Stimulated activated CD4-positive, alpha-beta T cell treated with anti-CD3 and anti-CD28 coated beads, Interleukin-1b, Interleukin-23, amount 100 ng/mL, for 4 hours (primary cell): ENCODE measurements at places on chromosomes 2 and 18.

GRCh38 chr2:51011254-51011653, 20.7 kb downstream of the NRXN1 start:
- DNase-seq, result no peak

- DNase-seq, result no peak
Observed at GRCh38 chr2:176613323-176613987, 344.2 kb downstream of the MTX2 start.

- no peak for DNase-seq
Observed at GRCh38 chr2:15687720-15688119, 96.1 kb downstream of the DDX1 start.

- no peak for DNase-seq
Observed at GRCh38 chr2:150247481-150247880, 240.0 kb downstream of the RND3 start.

DNA sequence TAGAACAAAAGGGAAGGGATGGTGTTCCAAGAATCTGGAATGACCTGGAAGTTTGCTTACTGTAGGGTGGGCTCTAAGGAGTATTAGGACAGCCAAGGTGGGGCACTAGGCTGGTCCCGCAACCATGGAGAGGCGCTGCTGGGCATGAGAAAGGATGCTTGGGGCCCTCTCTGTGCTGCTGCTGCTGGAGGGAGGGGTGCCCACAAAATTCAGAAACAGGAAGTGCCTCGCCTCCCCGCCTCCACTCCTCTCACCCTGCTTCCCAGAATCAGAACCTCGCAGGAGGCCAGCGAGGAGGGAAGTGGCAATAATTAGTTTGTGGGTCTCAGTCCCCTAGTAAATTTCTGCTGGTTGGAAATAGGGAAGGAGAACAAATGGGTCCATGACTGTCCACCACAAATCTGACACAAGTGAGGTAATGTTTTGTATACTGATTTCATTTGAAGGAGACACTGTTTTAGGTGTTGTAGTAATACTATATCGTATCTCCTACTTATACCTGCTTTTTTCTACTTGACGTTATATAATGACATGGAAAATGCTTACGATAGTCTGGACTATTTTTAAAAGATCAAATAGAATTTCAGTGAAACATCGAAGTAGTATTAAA, 7.9 kb upstream of the PDCL3 start:
- DNase-seq, result peak; percentile 24

GRCh38 chr18:45295388-45295787, 319.9 kb upstream of the SLC14A2 start:
- no peak for DNase-seq

DNA sequence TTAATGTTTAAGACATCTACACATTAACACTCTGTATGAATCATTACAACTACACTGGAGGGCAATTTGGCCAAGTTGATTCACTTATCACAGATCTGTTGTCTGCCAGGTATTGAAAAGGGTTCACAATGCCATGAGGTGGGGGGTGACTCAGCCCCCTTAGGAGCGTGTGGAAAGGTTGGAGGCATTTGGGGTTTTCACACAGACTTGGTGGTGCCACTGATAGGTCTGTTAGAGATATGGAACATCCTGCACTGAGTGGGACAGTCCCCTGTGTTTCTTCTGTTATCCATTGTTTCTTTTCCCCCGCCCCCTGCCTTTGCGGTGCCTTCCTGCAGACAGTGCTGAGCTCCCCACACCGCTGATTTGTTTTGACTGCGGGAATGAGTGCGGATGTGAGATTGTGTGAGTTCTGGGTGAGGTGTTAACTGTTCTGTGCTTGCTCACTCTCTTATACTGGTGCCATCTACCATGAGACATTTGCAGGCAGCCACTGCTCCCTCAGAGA, 9.3 kb upstream of the TSN start:
- no peak for DNase-seq

GRCh38 chr18:51649796-51650195, 452.3 kb upstream of the MEX3C start:
- DNase-seq, result no peak

- no peak for DNase-seq
Observed at GRCh38 chr18:22063672-22064071, 105.7 kb upstream of the GATA6 start.

- DNase-seq, result no peak
Observed at GRCh38 chr2:104025295-104025694, 828.6 kb upstream of the POU3F3 start.

DNA sequence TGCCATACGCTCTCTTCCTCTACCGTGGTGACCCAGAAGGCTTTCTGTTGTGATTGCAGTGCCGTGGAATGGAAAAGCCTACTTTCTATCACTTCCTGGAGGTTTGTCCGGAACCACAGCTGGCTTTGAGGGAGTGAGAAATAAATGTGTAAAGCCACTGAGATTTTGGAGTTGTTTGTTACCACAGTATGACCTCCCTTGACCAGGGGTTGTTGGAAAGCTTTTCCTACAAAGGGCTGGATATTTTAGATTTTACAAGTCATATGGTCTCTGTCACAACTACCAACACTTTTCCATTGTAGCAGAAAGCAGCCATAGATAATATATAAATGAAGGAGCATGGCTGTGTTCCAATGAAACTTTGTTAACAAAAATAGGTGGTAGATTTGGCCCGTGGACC, 70.3 kb downstream of the VAPA start:
- no peak for DNase-seq

GRCh38 chr2:155218945-155219344, 520.5 kb downstream of the KCNJ3 start:
- no peak for DNase-seq

DNA sequence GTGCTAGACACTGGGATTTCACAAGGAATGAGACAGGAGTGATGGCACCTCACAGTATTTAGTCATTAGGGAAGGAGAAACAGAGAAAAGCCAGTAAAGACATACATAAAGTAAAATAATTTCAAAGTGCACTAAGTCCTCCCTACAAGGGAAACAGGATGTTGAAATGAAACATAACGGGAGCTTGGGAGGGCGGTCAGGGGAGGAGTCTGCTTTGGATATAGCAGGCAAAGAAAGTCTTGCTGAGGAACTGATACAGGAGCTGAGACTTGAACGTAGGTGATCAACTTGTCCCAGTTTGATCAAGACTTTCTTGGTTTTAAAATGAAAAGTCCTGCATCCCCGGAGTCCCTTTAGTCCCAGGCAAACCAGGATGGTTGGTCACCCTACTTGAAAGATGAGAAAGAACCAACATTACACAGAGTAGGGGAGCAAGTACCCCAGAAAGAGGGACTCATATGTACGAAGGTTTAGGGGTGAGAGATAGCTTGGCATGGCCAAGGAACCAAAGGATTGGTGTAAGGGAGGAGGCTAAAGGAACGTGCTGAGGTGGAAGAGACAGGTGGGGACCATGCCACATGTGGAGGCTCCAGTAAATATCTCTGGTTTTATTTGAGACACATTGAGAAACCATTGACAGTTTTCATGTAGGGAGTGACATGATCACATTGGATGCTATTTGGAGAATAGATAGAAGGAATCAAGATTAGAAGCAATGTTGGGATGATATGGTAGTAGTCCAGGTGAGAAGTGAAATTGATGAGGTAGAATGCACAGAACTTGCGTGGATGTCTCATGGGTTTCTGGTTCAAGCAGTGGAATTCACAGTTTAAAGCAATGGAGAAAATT, 28.4 kb downstream of the FBXO48 start:
- no peak for DNase-seq

DNA sequence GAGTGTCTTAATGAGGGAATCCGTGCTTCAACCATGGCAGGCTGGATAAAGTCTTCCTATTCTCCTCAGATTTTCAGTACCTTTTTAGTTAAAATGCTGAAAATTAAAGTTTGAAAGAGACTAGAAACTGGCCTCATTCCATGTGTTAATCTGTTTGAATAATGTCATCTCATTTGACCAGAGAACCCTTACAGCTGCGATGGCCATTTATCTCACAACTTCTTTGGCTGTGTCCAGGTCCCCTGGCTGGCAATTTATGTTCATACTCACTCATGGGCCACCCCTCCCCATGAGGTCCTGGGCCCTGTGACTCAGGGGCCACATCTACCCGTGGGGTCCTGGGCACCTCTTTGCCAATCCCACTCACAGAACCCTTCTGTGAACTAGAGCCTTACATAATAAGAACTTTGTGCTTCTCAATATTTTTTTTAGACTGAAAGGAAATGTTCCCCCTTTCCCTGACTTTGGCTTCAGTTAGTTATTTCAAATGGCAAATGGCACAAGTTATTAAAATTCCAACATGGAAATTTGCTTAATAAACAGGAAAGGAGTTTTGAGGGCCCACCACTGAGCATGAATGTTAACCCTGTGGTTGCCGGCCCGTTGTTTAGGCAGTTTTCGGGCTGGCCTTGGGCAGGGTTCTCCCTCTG, 134.6 kb downstream of the UXS1 start:
- no peak for DNase-seq

- DNase-seq, result no peak
Observed at GRCh38 chr2:130241041-130241707, 42.9 kb upstream of the TUBA3E start.

DNA sequence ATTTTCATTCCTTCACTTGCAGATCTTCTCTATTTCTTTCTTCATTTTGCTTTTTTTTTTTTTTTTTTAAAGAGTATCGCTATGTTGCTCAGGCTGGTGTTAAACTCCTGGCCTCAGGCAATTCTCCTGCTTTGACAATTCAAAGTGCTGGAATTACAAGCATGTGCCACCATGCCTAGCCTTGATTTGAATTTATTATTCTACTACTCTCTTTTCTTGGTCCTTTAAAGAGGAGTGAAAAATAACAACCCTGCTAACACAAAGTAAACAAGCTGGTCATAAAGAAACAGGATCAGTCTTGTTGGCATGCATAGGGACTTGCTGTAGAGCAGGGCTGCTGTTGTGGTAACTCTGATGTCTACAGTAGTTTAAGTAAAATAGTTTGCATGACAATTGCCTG, 1615.3 kb upstream of the ZEB2 start:
- DNase-seq, result no peak

DNA sequence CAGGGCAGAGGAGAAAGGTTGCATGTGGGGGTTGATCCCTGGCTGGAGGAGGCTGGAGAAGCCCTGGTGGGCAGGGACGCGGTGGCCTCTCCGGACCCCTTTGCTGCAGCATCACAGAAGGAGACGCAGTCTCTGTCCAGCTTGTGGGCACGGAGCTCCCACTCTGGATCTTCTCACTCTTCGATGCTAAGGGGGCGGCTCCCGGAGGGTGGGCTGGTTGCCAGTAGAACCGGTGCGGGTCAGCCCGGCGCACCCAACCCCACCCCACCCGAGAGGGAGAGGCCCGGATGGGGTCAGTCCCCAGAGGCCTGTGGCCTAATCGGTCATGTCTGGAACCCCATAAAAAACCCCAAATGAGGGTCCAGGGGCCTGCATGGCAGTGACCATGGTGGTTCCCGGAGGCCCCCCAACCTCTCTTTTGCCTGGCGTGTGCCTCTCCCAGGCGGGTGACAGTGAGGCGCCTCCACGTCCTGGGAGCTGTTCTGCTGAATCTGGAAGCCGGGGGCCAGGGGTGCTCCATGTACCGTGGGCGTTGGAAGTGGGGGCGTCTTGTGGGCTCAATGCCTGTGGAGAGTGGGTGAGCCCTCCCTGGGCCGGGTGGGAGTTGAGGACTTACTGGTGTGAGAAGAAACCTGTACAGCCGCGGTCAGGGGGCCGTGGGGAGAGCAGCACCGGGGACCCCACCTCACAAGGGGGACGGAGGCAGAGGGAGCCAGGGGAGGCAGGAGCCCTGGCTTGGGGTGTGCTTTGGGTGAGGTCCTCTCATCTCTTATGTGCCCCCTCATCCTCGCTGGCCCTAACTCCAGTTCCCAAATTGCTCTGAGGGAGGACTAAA, 79.6 kb downstream of the RTP5 start:
- DNase-seq, result no peak

DNA sequence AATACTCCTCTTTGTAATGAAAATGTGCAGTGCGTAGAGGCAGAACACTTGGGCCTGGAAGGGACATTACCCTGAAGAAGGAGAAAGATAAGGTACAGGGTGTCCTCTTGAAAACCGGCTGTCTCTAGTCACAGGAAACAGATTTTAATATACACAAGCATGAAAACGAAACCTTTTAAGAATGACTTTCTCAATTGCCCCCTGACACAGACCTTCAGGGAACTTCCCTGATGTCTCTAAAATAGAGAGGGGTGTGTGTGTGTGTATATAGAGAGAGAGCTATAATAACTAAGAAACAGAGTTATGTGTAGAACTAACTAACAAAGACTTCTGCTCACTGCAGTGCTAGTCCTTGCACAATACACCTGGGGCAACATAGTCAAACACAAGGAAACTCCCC, 780.0 kb downstream of the CNTNAP5 start:
- DNase-seq, result no peak

DNA sequence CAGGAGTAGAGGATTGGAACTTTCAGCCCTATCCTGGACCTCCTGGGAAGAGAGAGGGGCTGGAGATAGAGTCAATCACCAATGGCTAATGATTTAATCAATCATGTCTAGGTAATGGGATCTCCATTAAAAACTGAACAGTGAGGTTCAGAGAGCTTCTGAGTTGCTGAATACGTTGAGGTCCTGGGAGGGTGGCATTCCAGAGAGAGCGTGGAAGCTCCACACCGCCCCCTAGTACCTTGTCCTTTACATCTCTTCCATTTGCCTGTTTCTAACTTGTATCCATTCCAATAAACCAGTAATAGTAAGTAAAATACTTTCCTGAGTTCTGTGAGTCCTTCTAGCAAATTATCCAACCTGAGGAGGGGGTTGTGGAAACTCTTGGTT, 101.7 kb downstream of the B3GNT2 start:
- DNase-seq, result no peak

GRCh38 chr2:241540771-241541561, 17.6 kb upstream of the BOK start:
- DNase-seq, result peak; percentile 48

DNA sequence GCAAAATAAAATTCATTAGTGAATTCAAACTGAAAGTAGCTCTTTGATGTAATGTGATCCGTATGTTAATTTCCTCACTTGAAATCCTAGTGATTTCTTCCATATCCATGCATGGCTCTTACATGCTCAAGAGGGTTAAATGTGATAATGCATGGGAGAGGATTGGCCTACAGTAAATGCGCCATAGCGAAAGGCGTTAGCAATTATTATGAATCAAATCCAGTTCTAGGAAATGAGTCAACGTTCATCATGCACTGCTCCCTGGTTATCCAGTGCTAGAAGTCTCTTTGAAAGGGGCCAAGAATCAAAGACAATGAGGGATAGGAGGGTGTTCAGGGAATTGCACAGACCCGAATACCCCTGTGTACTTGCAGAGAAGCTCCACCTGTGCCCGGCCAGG, 101.4 kb upstream of the RASGRP3 start:
- DNase-seq, result no peak

DNA sequence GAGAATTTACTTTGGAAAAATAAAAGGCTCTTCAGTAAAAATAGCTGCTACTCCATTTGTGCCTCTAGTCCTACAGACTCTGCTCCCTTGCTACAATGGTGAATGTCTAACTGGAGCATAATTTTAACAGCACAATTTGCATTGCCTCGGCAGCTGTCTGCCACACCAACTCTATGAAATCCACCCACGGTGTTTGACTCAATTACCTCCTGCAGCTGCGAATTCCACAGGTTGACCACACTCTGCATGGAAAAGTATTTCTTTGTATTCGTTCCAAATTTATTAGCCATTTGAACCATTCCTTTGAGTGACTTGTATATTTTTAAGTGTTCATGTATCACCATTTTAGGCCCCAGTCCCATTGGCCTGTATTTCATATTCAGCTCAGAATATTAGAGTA, 182.1 kb upstream of the CCDC68 start:
- DNase-seq, result no peak
